A549 (cell line): ENCODE measurements at places on chromosomes 1 and 21.

GRCh38 chr1:204151552-204152309 lies at the start of gene ETNK2:
ETNK2 (minus strand) TSS chr1:204152044; CDS start chr1:204151852, 192 bp downstream.
- DNase-seq, result peak; percentile 33

- DNase-seq, result no peak
These were observed 16.2 kb downstream of the WASF2 start for GRCh38 chr1:27473755-27474154.

- peak; percentile 72 for DNase-seq
These were observed 3.3 kb downstream of the CASZ1 start for GRCh38 chr1:10793129-10793651.

GRCh38 chr21:38467374-38467773 lies 30.9 kb downstream of the ERG start:
- DNase-seq, result no peak

- DNase-seq, result no peak
These were observed 84.2 kb downstream of the LACTBL1 start for GRCh38 chr1:22888320-22889075.

DNA sequence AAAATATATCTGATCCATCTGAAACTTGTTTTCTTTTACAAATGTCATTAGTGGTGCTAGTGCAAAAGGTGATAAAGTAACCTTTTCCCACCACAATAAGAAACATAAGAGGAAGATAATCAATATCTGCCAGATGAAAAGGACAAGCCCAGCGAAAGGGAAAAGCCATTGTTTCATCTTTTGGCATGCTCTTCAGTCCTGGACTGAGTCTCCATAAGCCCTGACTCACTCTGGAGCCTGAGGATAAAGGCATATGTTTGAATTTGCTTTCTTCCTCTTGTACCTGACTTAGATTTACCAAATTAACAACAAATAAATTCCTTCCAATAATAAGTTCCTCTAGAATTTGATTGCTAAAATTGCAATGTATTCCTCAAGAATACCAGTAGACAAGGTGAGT lies 13.6 kb downstream of the DNAJC11 start:
- DNase-seq, result no peak

- DNase-seq, result no peak
These were observed 8.1 kb downstream of the SLC44A3 start for GRCh38 chr1:94828251-94828650.

GRCh38 chr1:232773752-232774151 lies 31.5 kb upstream of the MAP10 start:
- no peak for DNase-seq
